Omental fat pad (tissue), 4 donors: ENCODE measurements at places on chromosomes 7 and 10.

GRCh38 chr7:23207021-23207420 lies 25.2 kb downstream of the NUP42 start:
- DNase-seq = no peak

DNA sequence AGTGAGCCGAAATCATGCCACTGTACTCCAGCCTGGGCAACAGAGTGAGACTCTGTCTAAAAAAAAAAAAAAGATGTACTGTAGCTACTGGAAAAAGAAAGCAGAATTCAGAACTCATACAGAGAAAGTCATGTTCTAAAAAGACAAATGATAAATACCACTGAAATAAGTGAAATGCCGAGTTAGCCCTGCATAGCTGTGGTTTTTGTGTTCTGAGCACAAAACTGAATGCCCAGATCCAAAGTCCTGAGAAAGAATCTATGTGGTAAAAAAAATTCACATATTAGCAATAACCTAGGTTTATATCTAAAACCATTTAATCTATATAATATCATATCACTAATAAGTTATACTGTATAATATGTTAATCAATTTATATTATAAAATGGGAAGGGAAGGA lies 29.3 kb upstream of the HECW1 start:
- DNase-seq = no peak

DNA sequence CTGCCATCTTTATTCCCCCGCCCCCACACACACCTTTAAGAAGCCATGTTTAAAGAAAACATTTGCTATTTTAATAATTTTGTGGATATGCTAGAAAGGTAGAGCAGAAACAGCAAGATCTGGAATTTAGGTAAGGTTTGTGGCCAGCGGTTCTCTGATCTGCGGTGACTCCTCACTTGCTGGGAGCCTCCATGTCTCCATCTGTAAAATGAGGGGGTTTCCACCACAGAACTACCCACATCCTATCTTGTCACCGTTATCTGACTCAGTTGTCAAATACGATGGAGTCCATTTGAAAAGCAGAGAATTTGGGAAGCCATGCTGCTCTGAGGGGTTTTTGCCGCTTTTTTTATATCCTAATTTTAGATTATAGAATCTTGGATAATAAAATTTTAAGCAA lies 23.3 kb downstream of the MACC1 start:
- no peak for DNase-seq

GRCh38 chr7:22445140-22445743 lies 54.7 kb downstream of the STEAP1B start:
- no peak for DNase-seq

DNA sequence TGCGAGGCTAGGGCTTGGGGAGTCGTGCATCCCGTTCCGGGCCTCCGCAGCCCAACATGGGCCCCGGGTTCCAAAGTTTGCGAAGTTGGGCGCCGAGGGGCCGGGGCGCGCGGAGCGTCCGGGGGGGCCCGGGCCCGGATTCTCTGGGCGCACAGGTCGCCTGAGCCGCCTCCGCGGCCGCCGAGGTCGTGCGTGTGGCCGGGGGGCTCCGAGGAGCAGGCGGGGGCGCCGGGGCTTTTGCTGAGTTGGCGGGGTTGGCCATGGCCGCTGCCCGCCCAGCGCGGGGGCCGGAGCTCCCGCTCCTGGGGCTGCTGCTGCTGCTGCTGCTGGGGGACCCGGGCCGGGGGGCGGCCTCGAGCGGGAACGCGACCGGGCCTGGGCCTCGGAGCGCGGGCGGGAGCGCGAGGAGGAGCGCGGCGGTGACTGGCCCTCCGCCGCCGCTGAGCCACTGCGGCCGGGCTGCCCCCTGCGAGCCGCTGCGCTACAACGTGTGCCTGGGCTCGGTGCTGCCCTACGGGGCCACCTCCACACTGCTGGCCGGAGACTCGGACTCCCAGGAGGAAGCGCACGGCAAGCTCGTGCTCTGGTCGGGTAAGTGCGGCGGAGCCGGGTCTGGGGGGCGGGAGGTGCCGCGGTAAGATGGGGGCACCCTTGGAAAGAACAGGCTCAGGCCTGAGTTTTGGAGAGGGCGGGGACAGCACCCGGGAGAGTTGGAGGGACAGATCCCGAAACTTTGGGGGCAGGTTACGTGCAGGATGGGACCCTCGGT lies 643 bp downstream of the SMO start:
- DNase-seq = no peak

DNA sequence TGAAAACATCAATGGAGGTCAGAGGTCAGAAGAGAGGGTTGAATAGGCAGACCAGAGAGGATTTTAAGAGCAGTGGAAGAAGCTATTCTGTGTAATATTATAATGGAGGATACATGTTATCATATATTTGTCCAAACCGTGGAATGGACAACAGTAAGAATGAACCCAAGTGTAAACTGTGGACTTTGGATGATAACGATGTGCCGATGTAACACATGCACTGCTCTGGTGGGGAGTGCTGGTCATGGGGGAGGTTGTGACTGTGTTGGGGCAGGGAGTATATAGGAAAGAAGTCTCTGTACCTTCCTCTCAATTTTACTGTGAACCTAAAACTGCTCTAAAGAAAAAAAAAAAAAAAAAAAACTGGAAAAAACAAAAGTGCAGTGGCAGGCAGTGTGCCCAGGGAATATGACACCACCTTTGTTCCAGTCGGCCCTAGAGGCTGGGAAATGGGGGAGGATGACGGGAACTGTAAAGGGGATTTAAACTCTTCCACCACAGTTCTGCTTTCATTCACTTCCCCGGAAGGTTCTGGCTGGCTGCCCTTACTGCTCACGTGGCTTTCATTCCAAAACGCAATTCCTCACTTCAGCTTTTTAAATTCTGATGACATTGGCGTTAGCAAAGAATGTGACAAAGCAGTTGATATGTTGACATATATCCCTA lies 113.7 kb upstream of the ANKRD1 start:
- peak; percentile 74 for DNase-seq

DNA sequence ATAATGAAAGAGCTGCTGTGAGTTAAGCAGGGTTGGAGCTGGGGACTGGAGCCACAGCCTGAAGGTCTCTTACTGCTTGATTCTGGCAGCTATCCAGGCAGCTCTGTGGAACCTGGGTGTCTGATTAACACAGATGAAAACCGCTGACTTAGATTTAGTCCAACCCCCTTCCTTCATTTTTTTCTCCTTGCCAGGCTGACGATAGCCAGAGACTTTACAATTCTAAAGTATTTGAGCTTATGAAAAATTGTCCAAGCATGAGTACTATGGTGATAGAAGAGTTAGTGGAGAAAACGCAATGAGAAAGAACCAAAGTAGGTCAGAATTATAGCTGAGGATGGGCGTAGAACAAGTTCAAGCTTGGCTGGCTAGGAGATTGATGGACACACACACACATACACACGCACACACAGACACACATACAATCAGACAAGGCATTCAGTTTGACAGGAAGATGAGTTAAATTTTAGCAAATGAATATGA lies 13.5 kb upstream of the GPR85 start:
- DNase-seq = no peak
